NAMALWA (cell line): ENCODE measurements at places on chromosomes 6 and 20.

- no peak for DNase-seq
Measured at GRCh38 chr6:20302702-20303251, 90.5 kb upstream of the MBOAT1 start.

GRCh38 chr6:157060440-157060952, 262.8 kb downstream of the TMEM242 start:
- DNase-seq, result no peak

DNA sequence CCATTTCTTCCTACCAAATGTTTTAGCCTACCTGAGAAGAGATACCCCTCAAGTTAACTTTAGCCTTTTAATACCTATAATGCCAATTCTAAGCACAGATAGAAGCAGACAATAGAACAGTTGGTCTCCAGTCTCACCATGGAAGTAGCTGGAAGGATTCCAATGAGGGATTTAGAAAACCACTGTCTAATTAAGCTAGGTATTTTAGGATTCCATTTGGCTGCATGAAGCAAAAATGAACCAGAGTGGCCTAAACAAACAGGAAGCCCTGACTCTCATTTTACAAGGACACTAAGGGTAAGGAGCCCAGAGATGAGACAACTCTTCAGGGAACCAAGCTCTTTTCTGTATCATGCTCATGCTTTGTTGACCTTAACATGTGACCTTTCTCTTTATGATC, 199.2 kb downstream of the ALDH8A1 start:
- DNase-seq, result no peak

GRCh38 chr20:58366866-58367265, 22.2 kb upstream of the VAPB start:
- DNase-seq, result no peak

GRCh38 chr6:43771858-43772680, 2.1 kb downstream of the VEGFA start:
- peak; percentile 79 for DNase-seq

DNA sequence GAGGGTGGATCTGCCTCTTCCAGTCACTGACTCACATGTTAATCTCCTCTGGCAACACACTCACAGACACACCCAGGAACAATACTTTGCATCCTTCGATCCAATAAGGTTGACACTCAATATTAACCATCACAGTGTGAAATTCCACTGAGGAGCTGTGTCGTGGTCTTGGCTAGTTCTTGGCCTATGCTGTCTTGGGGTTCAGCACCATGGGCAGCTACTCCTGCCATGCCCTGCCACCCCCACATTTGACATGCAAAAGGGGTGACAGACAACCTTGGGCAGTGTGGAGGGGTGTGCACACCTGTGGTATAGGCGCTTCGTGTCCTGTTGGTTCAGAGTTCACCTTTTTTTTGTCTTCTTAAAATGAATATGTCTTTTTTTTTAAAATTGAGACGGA, 25.8 kb downstream of the ANKRD6 start:
- no peak for DNase-seq

- DNase-seq, result peak; percentile 60
Measured at GRCh38 chr20:62010551-62011402, 54.9 kb downstream of the TAF4 start.

DNA sequence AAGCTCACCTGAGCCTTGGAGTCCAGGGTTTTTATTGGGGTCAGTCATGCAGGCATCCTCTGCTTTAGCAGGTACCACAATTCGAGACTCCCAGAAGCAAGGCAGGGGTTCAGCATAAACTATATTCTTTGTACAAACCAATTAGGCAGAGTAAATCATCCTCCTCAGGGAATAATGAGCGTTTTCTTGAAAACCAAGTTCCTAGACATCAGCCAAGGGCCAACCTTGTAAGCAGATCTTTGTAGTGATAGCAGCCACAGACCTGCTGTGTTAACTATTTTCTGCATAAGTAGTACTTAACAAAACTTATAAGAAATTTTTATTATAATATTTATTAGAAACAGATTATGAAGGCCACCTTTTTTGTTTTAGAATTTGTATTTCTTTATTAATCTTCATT, 74.7 kb downstream of the STXBP5 start:
- DNase-seq, result no peak

DNA sequence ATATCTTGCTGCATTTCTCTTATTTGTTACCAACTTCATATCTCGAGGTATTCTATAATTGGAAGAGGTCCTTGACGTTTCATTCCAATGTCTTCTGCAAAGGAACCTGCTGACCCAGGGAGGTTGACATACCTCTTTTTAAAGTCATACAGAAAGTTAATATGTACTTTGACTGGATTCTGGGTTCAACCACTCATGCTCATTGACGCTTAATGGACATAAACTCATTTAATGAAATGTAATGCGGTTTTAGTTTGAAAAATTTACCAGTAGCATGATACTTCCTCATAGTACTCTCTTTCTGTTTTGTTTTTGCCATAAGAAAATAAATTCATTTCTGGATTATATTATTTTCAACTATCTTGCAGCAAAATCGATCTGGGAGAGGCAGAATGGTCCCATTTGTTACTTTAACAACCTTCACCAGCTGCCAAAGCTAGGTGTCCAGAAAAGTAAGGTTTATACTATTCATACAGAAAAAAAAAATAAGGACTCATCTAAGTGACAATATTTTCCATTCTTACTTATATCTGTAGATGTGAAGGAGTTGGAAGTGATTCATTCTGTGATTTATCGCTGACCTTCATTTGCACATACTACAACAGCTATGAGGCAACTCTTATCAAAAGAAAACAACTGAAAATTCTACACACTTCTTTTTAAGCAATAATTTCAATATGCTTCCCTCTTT, 101.6 kb downstream of the ATXN1 start:
- no peak for DNase-seq

GRCh38 chr6:9085054-9085708, 649.8 kb upstream of the SLC35B3 start:
- no peak for DNase-seq

DNA sequence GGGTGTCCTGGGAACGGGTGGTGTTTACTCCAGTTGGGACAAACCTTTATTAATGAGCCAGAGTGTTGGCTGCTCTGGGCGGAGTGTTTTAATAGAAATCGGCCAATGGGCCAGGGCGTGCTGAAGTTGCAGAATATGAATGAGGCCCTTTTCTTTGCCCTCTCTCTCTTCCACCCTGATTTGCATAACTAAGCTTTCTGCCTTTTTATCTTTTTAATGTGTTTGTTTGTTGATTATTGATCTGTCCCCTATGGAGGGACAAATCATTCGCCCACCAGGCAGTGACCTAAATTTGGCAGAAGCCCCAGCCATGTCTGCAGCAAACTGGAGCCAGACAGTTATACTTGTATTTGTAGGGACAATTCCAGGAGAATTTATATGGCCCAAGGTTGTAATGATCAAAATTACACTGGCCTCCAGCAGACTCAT, 420.9 kb downstream of the PREX1 start:
- no peak for DNase-seq

- no peak for DNase-seq
Measured at GRCh38 chr6:31586008-31586407, at the start of gene LST1. LST1 (plus strand) TSS chr6:31586277; CDS start chr6:31587300, 1,023 bp downstream.

DNA sequence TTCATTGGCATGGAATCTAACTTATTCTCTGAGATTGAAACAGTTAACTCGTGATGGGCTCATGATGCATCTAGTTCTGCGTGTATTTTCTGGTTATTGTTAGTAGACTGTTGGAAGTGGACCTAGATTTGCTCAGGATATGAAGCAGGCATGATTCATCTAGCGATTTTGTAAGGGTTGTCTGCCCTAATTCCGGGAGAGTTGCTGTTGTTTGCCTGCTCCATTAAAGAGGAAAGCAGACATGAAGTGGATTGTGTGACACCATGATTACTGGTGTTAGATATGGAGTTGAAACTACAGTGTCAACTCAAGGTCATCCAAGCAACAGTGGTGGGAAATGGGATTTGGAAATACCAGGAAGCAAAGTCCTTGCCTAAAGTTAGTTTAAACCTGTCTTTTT, 41.0 kb downstream of the SOX4 start:
- no peak for DNase-seq

DNA sequence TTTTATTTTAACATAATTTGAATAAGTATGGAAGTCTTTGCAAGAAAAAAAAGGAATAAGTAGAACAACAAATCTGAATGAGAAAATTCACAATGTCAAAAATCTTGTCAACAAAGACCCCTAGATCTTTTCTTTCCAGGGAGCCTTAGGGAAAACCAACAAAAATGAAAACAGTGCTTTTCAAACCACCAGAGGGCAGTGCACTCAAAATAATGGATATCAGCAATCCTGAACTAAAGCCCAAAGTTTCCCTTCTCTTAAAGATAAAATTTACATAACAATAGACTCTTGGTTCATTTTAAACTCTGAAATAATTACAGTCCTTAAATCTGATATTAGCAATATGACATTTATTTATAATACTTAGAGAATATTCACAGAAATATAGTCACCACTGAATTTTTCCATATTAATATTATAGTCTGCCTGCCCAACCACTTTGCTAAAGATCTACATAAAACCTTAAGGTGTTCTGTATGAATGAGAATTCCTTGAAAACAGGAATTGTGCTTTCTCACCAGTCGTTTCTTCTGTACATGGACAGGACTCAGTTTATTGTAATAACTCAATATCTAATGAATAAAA, 105.3 kb upstream of the BMP5 start:
- DNase-seq, result peak; percentile 52

- no peak for DNase-seq
Measured at GRCh38 chr6:147231589-147231988, 27.4 kb downstream of the STXBP5 start.

- no peak for DNase-seq
Measured at GRCh38 chr6:110329714-110330436, 28.3 kb downstream of the METTL24 start.

GRCh38 chr6:39029156-39030011, 19.2 kb upstream of the GLP1R start:
- DNase-seq, result peak; percentile 56

- peak; percentile 60 for DNase-seq
Measured at GRCh38 chr20:21505161-21505809, 8.6 kb downstream of the NKX2-2 start.

- DNase-seq, result no peak
Measured at GRCh38 chr20:45510242-45510862, 5.1 kb downstream of the SPINT3 start.

DNA sequence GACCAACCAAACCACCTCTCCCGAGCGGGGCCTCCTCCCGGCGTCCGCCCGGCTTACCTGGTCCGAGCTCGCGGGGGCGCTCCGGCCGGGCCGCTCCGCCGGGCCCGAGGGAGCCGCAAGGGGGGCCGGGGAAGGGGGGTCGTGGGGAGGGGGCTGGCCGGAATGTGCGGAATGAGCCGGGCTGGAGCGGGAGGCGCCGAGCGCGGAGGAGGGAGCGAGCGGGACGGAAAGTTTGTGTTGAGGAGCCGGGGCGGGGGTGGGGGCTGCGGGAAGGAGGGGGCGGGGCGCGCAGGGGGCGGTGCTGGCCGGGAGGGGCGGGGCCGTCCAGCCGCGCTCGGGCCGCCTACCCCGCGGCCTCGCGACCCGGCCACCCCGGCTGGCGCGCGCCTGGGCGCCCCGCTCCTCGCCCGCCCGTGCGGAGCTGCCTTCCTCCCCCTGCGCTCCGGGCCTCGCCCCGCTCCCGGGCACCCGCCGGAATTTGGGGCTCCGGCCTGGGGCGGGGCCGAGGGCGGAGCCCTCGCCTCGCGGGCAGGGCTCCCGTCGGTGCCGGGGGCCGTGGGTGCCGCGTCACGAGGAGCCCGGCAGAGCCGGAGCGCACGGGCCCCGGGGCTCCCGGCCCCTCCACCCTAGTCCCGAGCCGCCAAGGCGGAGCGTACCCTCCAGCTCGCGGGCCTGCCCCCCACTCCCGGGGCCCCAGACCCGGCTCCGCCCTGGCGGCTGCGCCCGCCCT, at the start of gene TEAD3:
Gene TEAD3, minus strand, starts transcription at position 239 of the 730 bp plus-strand sequence.
- DNase-seq, result peak; percentile 37

DNA sequence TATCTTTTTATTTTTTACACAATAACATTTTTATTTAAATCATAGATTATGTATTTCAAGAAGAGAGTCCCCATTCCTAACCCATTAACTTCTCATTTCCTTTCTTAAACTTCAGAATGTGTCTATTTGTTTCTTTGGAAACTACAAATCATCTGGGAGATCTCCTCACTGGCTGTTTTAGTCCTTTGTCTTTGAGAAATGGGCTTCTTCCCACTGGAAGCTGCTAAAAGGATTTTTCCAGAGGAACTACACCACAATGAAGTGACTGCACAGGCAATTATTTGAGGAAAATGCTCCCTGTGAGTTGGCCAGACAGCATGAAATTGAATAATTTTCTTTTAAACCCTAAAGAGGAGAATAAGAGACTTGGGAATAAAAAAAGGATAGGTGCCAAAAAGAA, 119.1 kb downstream of the TENT5A start:
- no peak for DNase-seq

- no peak for DNase-seq
Measured at GRCh38 chr6:169988769-169989550, 237.5 kb downstream of the ERMARD start.

GRCh38 chr6:8243475-8243874, 141.1 kb upstream of the EEF1E1 start:
- DNase-seq, result no peak

DNA sequence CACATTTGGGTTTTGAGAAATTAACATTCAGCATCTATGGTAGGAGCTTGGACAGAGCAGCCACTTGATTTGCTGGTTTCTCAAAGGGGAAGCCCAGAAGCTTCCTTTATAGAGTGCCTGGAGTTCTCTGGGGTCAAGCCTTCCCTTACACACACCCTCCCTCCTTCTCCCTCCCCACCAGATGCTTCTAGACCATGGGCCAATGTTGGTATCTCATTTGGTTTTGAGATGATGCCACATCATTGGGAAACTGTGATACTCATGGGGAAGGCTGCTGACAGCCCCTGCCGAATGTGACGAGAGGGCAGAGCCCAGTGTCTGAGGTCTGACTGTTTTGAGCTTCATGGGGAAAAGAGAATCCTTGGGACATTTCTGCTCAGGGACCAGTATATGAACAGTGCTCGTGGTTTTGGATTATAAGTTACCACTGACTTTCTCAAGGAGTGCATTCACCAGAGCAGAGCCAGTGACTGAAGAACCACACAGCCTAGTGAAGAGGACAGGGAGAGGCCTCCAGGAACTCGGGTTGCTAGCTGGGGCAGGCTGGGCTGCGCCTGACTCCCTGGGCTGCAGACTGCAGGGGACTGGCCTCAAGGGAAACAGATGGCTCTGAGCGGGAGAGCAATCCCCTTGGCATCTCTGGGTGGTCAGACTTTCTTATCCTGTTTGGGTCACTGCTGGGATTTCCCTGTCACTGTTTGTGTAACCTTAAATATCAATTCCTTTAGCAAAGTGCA, 46.4 kb upstream of the CST5 start:
- DNase-seq, result no peak

DNA sequence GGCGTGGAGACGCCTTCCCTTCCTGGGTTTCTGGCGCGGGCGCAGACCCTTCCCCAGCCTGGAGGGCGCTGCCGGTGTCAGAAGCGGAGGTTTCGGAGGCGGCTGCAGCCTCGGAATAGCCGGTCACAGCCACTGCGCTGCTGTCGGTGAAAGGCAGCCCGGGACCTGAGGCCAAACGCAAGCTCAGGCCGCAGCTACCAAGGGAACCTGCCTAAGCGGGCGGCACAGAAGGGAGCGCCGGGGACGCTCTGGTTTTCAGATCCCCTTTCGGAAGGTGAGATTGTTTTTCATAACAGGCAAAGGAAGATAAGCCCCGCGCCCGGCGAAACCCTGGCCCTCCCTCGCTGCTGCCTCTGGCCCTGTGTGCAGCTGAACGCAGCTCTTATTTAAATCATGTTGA, 116.5 kb downstream of the FAM120B start:
- DNase-seq, result no peak
